ENCODE measurements at places on chromosomes 5 and 9.

DNA sequence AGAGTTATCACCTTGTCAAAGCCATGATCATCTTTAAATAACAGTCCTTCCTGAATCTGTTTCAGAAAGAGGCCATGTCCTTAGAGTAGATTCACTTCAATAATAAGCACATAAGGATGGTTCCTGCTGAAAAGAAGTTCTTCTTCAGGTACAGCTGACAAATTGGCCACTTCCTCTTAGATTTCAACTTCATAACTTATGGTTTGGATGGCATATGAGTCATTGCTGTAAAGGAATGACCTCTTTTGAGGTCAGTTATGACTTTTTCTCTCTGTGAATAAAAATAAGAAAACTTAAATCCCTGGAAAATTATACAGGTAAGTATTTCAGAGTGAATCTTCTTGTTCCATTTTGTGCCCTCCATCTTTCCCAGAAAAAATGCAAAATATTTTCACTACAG lies 555.3 kb upstream of the ZNF462 start:
- peak; percentile 27 for DNase-seq

DNA sequence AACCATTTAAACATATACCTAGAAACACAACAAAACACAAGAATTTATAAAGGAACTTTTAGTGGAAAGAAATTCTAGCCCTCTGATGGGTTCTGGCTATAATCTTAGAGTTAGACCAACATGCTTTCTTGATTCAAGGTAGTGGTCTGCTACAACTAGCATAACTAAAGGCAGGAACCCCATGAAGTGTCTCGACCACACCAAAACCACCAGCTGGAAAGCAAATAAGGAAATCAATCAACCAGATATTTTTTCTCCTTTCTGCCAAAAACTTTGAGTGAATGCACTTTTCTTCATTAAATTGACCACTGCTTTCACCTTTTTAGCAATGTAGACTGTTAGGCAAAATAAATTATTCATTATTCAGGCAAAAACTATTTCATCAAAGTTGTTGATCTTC lies 346.4 kb downstream of the EBF1 start:
- no peak for DNase-seq

DNA sequence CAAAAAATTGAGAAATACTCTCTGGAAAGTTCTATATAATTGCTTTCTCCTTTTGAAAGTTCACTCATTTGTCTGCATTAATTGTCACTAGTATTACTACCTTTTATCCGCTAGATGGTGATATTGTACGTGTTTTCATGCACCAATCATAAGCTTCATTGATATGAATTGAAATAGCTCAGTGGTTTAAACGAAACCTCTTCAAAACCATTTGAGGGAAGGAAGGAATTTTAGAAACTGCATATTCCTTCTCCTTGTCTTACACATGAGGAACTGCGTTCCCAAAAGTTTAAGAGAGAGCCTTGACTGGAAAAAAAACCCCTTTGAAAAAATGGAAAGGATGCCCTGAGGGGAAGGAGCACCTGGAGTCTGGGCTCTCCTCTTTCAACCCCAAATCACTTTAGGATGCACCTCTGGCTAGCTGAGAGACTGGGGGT lies 98.6 kb downstream of the YTHDC2 start:
- DNase-seq = peak; percentile 28

- peak; percentile 38 for DNase-seq
Observed at GRCh38 chr5:74673011-74673790, 11.8 kb upstream of the HEXB start.

- no peak for DNase-seq
Observed at GRCh38 chr5:60312098-60312497, 387.9 kb downstream of the DEPDC1B start.

All from fibroblast of skin of abdomen (primary cell).